Activated naive CD8-positive, alpha-beta T cell treated with anti-CD3 and anti-CD28 coated beads, Interleukin-2, amount 10 ng/mL, durations not matched to agents 7 days and 5 days (primary cell): ENCODE measurements at places on chromosomes 12 and 14.

DNA sequence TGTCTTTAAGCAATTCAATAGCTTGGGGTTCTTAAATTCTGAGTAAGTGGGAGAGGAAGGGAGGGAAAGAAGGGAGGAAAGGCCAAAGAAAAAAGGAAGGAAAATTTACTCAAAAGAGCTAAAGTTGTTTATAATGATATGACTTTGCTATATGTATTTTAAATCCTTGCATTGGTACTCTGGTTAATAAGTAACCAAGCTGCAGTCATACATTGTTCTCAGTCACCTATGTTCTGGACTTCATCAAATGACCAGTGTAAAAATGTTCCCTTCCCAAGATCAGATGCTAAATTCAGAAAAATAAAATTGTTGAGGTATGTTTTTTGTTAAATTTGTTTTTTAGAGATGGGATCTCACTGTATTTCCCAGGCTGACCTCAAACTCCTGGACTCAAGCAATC is 259.9 kb upstream of the CPNE8 start:
- no peak for DNase-seq

- DNase-seq: no peak
These were observed 48.8 kb downstream of the LTBP2 start for GRCh38 chr14:74563233-74563585.

DNA sequence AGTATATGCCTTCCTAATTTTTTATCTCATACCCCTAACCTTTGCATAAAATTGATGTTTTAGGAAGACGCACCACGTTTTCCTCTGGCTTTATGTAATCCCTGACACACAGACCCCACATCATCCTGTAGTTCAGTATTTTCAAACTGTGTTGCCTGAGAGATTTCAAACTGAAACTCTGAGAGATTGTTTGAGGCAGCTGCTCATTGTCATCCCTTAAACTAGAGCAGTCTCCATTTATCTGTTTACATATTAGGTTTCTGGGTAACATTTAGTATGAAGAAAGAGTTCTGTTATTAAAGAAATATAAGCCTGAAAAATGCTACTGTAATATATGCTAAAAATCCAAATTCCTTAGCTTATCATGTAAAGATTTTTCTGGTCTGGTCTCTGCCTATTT is 24.3 kb downstream of the MNAT1 start:
- no peak for DNase-seq

DNA sequence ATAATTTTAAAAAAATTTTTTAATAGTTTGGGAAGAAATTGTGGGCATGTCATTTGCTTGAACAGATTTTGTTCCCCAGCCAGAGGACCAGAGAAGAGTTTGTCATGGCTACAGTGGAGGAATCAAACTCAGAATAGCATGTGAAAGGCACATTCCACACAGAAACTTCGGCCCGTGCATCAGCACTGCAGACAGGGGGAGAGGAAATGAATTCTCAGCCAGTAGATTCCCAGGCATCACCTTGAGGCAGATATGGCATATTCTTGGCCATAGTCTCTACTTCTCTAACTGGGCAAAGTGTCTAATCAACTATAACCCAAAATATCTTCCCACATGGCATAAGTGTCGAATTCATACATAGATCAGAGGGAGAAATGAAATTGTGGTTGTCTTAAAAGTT is 153.3 kb downstream of the PRKCH start:
- no peak for DNase-seq

DNA sequence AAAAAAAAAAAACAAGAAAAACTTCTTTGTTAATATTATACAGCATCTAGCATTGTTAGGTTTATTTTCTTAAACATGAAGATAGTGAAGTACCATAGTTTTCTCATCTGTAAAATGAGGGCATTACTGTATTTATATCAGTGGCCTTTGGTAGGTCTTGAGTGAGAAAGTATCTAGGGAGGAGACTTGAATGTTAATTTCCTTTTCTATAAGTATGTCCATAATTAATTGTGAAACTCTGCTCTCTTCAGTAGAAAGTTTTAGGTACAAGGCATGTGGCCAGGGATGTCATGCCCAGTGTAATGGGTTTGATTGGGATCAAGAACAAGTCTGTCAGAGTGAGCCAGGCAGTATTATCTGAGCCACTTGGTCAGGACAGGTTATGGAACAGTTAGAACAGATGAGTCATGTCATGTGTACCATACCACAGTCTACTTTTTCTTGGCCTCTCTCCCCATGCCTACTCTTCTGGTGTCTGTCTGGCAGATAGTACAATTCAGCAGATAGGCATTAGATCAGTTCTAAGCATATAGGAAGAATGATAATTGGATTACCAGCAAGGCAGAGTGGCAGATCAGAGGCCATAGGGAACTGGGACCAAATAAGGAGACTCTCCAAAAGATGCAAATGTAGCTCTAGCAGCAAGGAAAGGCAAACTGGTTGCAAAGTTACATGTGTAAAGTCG is 30.4 kb downstream of the FBXO34 start:
- DNase-seq: no peak

GRCh38 chr14:68916358-68916941 is 62.7 kb downstream of the ACTN1 start:
- DNase-seq: no peak
